ENCODE measurements at places on chromosomes 3 and 15.

- no peak for DNase-seq
These were observed 136.4 kb downstream of the SST start for GRCh38 chr3:187533797-187534196.

- DNase-seq, result no peak
These were observed 302.8 kb downstream of the ROBO2 start for GRCh38 chr3:77342688-77343087.

GRCh38 chr15:70253461-70254156, 155.9 kb upstream of the TLE3 start:
- no peak for DNase-seq

DNA sequence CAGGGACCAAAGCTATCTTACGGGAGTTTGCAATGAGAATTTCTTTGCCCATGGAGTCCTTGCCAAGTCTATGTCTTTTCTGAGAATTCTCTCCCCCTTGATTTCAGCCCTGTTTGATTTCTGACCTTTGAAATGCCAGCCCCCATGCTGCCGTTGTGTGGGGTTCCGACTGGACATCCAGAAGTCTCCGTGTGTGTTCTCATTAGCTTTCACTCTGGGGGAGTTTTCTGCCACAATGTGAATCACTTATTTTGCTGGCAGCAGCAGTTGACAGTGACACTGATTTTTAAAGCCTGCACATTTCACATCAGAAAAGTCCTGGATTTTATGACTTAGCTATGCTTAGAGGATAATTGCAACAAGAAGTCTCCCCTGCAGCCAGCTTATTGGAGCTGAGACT, 98.4 kb upstream of the CTDSPL start:
- DNase-seq, result no peak

DNA sequence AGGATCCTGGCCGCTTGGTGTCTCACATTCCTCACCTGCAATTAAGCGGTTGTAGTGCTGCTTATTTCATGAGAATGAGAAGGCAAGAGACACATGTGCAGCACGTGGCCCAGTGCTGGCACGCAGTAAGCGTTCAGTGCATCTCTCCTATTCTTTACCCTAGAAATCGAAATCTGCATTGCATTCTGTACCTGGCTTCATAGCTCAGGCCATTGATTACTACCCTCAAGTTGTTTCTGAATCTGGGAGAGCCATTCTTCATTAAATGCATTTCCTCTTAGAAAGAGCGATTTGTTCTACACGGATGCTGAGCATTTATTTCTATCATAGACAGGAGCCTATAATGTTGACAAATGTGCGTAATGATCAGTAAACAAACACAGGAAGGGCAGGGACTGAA, 168.9 kb downstream of the MAGI1 start:
- DNase-seq, result no peak

GRCh38 chr15:101646672-101647071, 5.5 kb downstream of the TM2D3 start:
- no peak for DNase-seq

DNA sequence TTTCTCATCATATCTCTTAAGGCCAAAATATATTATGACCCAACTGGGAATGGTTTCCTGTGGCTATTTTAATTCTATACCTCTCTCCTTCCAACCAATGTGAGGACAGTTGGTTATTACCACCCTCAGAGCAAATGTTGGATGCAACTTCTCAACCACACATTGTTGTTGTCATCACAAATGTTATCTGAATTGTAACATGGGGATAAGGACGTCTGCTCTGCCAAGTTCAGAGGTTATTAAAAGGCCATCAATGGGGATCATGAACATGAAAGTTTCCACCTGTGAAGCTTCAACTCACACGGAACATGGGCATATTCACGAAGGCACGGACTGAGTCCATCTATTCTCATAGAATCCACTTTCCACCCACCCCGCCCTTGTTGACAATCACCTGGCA, 46.8 kb downstream of the MB21D2 start:
- no peak for DNase-seq

- no peak for DNase-seq
These were observed 907 bp upstream of the HERC1 start for GRCh38 chr15:63834500-63835210.

DNA sequence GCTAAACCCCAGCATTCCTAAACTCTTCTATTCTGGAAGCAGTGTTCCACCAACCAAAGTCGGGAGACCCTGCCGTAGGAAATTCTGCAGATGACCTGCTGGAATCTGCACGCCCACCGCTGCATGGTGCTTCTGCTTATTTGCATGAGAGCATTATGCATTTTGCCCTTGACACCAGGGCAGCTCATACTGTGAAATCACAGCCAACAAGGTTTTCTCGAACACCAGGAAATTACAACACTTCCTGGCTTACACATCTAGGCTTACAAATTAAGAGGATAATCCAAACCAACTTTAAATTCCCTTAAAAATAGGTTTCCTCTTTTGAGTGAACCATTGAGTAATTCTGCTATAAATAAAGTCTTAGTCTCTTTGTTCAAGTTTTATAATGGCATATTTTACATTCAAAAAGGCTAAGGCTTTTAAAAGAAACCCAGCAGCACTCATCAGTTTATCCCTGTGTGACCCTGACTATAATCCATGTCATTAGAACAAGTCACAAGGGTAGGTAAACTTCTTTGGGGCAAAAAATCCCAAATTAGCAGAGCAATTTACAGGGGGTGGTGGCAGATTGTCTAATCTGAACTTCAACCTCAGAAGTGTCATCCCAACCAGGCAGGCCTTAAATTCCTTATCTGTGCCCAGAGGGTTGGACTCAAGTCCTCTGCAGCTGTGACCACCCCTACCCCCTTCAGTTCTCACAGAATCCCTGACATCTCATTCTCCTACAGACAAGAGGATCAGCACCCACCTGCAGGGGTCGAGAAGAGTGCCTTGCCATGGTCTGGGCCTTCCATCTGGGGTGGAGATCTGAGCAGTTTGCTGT, 33.5 kb upstream of the RBP1 start:
- no peak for DNase-seq

DNA sequence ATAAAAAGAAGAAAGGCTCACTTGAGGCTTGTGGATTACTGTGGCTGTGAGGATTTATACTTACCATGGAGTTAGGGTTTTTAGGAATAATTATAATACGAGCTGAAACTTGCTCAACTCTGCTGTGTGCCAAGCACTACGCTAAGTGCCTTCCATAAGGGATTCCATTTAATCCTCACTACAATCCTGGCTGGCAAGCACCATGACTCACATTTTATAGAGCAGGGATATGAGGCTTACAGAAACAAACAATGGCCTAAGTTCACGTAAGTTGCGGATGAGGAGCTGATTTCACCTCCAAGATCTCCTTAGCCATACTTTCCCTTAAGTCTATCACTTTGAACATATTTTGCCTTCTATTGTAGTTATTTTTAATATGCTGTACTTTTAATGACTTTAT, 43.9 kb upstream of the ARL8B start:
- no peak for DNase-seq

DNA sequence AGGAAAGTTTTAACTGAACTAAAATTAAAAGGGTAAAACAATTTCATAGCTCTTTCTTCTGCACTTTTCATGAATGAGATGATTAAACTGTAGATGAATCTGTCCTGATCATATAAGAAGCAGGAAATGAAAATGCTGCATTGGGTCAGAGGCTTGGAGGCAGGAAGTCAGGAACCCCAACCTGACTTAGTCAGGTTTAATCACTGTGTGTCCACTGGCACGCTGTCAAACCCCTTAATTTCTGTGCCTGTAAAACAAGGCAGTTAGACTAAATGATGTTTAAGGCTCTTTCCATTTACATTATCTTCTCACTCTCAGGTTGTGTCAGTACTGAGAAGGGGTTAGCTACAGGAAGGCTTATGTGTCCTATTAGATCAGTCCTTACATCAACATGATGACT, 193.3 kb upstream of the TTC14 start:
- no peak for DNase-seq

GRCh38 chr3:77837456-77838025, 797.6 kb downstream of the ROBO2 start:
- DNase-seq, result no peak

GRCh38 chr3:175163686-175164085, 304.6 kb downstream of the NAALADL2 start:
- DNase-seq, result no peak

DNA sequence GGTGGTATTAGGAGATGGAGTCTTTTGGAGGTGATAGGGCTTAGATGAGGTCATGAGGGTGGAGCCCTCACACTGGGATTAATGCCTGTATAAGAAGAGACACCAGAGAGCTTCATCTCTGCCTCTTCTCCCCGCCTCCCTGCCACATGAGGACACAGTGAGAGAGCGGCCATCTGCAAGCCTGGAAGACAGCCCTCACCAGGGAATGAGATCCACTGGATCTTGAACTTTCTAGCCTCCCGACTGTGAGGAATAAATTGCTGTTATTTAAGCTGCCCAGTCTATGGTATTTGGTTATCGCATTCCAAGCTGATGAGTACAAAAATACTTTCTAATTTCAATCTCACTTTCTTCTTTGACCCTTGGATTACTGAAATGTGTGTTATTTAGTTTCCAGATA, 121.4 kb downstream of the OCA2 start:
- DNase-seq, result peak; percentile 5

DNA sequence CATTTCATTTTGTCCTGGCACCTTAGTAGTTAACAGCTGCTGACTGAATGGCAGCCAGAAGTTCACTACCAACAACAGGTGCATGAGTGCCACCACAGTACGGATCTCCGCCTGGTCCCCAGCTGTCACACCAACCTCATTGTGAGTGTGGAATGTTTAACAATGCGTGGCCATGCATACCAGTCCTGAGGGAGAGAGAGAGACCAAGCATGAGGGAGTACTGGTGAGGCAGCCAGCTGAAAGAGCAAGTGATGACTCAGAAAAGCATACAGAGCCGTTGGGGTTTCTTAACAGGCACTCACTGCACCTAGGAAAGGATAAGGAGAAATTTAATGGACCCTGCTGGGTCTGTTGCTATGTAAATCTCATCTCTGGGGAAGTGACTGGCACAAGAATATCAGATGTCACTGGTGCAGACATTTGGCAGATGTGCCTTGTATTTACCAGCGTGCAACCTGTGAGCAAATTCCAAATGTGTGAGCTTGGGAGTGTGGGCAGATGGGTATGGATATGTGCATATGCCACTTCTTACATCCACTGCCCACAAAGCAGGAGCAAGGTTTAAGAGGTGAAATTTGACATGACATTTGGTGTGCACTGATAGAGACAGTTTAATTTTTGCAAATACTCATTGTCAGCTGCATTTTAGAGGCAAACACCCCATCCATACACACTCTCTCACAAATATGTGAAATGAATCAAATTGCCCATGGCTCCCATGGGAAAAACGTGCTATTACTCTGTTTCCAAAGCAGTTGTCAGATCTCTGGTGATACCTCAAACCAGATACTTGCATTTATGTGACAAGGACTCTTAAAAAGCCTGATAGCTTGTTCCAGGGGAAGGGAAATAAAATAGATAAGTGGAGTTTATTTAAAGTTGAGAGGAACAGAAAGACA, 245.2 kb upstream of the ARPP21 start:
- peak; percentile 58 for DNase-seq

GRCh38 chr15:37093480-37094332, 6.6 kb downstream of the MEIS2 start:
- DNase-seq, result no peak

DNA sequence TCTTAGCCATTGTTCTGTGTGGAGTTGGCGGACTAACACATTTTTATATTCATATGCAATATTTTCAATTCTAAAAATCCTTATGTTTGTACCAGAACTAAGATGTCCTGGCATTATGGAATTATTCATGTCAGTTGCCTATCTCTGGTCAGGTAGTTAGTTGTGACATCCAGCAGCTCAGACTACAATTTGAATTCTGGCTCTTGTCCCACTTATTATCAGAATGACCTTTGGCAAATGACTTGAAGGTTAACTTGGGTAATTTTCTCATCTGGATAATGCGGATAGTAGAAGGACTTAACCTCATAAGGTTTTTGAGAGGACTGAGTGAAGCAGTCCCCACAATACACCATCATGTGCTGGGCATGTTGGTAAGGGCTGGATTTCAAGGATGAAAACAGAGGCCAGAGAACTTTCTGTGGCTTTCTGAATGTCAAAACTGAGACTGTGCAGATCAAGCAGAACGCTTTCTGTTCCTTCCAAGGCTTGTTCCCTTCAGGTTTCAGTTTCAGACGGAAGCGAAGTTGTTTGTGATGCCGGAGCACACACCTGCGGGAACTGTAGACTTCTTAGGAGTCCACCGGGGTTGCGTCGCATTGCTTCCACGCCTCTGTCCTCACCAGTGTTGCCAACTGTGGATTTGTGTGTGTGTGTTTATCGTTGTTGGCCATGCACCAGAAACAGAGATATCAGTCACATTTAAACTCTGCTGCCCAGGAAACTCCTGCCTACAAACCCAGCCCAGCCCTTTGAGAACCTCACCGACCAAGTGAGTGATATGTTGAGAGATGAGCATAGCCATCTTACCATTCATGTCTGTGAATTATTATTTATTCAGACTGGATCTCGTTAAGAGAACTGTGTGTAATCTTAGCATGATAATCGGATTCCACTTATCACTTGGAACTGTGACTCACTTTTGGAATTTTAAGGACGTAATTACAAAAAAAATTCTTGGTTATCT, 76.0 kb downstream of the PTPRG start:
- peak; percentile 42 for DNase-seq

DNA sequence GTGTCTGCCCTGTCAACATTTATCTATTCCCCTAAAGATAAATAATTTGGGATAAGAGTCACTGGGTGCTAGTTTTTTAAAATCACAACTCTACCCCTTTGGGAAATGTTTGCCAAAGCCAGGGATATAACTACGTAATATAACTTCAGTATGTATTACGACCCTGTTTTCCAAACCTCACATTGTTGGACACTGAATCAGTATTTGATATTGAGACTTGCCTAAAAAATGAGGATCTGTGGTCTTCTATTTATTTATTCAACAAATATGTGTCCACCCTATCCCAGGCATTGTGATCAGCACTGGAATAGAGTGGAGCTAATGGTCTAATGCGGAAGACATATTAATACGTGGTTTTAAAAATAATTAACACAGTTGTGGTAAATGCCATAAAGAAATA, 4.5 kb upstream of the MGA start:
- peak; percentile 5 for DNase-seq

GRCh38 chr3:101074518-101074917, 81.3 kb upstream of the ABI3BP start:
- peak; percentile 37 for DNase-seq

DNA sequence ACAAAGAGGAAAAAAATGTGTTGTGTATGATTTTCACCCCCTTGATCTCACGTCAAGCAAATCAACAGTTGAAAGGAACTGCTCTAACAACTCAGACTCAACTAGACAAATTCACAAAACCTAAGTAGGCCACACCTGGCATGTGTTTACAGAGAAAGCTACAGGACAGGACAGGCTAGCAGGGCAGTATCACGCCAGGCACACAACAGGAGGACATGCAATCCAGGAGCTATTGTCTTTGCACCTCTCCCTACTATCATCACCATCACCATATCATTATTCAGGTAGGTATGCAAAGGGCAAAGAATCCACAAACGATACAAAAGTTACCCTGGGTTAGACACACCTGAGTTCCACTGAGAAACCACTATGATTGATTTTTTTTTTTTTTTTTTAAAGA, 86.4 kb downstream of the TBL1XR1 start:
- no peak for DNase-seq

GRCh38 chr3:197234947-197235914, 63.2 kb downstream of the DLG1 start:
- no peak for DNase-seq

Measured in brain microvascular endothelial cell (primary cell).